ENCODE measurements at places on chromosomes 7 and 10.

DNA sequence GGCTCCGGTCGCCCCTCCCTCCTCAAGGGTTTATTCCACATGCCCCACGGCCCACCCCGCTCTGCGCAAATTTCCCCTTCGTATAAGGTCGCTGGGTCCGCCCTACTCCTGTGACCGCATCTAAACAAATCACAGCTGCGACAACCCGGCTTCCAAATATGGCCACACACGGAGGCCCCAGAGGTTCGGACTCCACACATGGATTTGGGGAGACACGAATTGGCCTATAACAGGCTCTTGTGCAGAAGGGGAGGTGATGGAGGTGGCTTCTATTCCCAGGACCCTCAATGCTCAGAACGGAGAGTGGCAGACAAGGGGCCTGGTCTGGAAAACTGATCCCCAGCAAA is 90.1 kb downstream of the FOXL3 start:
- no peak for DNase-seq

DNA sequence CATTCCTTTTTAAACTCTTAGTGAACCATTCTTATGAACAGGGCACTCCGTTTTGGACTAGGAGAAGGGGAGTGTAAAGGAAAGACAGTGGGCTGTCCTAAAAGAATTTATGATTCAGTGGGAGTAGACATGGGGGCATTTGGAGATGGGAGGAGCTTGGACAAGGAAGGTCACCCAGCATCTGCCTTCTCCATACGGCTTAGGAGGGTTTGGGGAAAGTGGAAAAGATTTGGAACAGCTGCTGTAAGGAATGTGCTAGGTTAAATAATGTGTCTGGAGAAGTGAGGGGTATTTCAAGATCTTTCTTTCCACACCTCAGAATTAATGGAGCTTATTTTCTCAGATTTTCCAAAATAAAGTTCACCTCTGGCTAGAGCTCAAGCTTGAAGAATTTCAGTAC is 24.0 kb downstream of the SLC35G1 start:
- no peak for DNase-seq

GRCh38 chr10:22133749-22134624 is 83.8 kb downstream of the EBLN1 start:
- DNase-seq, result no peak

- DNase-seq, result no peak
Observed at GRCh38 chr10:96478355-96478754, 35.4 kb downstream of the TLL2 start.

- peak; percentile 63 for DNase-seq
Observed at GRCh38 chr10:15879058-15879457, 18.8 kb upstream of the MINDY3 start.

GRCh38 chr7:105978035-105978434 is 15.0 kb downstream of the CDHR3 start:
- DNase-seq, result no peak

DNA sequence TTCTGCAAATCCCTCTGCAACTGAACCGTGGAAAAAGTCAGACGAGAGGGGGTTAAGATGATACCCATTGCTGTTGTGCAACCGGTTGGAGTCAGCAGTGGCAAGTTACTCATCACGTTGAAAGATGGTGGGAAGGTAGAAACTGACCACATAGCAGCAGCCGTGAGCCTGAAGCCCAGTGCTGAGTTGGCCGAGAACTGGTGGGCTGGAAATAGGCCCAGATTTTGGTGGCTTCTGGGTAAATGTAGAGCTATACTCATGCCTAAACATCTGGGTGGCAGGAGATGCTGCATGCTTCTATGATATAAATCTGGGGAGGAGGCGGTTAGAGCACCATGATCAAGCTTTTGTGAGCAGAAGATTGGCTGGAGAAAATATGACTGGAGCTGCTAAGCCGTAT is 78.6 kb downstream of the ARL5B start:
- peak; percentile 94 for DNase-seq

DNA sequence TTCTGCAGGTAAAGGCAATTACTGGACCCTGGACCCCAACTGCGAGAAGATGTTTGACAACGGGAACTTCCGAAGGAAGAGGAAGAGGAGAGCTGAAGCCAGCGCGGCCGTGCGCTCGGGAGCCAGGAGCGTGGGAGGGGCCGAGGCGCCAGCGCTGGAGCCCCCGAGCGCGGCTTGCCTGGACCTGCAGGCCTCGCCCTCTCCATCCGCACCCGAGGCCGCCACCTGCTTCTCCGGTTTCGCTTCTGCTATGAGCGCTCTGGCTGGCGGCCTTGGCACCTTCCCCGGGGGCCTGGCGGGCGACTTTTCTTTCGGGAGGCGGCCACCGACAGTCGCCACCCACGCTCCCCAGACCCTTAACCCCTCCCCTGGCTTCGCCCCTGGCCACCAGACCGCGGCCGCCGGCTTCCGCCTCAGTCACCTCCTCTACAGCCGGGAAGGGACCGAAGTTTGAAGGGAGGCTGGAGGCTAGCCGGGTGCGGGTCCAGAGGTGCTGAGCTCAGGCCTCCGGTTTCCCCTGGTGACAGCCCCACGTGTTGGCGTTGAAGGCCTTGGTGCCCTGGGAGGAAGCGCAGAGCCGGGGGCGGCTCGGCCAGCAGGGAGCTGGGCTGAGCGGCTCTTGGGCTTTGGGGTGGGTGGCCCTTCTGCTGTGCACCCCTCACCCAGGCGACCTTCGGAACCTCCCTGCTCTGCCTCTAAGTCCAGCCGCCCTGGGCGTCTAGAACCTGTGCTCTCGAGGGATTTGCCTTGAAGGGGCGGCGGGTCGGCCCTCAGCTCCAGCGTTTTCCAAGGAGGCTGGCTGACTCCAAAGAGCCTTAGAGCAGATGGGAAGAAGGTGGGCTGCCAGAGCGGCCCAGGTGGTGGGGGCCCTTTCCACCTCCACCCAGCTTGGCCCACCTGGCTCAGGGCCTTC is 1.8 kb downstream of the FOXI2 start:
- DNase-seq, result no peak
